ENCODE measurements at places on chromosomes 5 and 9. TPM values are rescaled to one million over a fixed set of nuclear protein-coding genes. Genes with fewer than 3 reads are reported as not detected.

DNA sequence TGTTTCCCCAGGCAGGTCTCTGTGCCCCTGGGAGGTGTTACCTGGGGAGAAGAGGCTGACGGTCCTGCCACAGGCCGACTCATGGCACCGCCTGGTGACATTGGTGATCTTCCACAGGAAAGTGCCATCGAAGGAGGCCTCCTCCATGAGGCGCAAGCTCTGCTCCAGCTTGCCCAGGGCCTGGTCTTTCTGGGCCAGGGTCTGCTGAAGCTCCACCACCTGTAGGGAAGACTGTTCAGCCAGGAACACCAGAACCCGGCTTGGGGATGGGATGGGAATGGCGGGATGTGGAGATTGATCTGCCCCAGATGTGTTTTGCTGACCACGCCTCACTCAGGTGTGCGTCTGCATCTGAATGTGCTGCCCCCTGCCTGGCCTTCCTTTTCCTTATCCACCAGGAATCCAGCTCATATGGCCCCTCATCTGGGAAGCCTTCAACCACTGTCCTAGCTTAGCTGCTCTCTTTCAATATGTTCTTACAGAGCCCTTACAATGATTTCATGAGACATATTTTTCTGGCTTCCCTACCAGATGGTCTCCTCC is 15.2 kb downstream of the TRAF1 start:
- peaks cover 3% of the 10 kb centered on the region for H3K36me3 ChIP-seq
- no peak overlapping the region for H3K4me3 ChIP-seq
- H3K27ac ChIP-seq = no peak overlapping the region
- no peak for DNase-seq

- no peaks in the 10 kb centered on the region for H3K36me3 ChIP-seq
- no peak for DNase-seq
- no peaks in the 10 kb centered on the region for H3K27me3 ChIP-seq
Observed at GRCh38 chr9:17962747-17963146, 383.9 kb downstream of the SH3GL2 start.

DNA sequence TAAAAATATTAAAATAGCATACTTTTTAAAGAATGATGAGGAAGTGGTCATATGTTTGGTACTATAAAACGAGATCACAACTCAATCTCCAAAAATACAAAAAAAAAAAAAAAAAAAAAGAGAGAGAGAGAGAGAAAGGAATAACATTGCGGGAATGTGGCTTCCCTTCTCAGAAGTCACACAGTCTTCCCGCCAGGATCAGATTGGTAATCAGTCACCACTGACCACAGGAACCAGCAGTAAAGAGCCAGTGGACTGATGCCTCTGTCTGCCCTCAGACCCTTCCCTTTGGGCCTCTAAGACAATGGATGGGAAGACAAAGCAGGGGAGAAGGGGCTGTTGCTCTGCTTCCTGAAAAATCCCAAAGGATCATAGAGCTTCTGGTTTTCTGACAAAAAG is 104.9 kb downstream of the KLHL3 start:
- DNase-seq = no peak
- no peaks in the 10 kb centered on the region for H3K27me3 ChIP-seq
- no peak overlapping the region for H3K27ac ChIP-seq
- H3K4me3 ChIP-seq = no peak overlapping the region
- H3K4me1 ChIP-seq = peaks cover 20% of the 10 kb centered on the region
- no peaks in the 10 kb centered on the region for H3K36me3 ChIP-seq

DNA sequence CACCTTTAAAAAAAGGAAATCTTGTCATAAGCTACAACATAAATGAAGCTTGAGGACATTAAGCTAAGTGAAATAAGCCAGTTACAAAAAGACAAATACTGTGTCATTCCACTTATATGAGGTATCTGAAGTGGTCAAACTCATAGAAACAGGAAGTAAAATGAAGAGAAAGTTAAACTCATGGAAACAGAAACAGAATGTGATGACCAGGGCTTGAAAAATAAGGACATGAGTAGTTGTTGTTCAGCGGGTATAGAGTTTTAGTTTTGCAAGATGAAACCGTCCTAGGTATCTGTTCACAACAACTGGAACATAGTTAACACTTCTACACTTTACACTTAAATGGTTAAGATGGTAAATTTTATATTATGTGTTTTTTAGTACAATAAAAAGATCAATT is 47.8 kb upstream of the SLC1A3 start:
- no peak overlapping the region for H3K4me3 ChIP-seq
- no peaks in the 10 kb centered on the region for H3K27me3 ChIP-seq
- no peak overlapping the region for H3K27ac ChIP-seq
- no peaks in the 10 kb centered on the region for H3K4me1 ChIP-seq
- DNase-seq = no peak

DNA sequence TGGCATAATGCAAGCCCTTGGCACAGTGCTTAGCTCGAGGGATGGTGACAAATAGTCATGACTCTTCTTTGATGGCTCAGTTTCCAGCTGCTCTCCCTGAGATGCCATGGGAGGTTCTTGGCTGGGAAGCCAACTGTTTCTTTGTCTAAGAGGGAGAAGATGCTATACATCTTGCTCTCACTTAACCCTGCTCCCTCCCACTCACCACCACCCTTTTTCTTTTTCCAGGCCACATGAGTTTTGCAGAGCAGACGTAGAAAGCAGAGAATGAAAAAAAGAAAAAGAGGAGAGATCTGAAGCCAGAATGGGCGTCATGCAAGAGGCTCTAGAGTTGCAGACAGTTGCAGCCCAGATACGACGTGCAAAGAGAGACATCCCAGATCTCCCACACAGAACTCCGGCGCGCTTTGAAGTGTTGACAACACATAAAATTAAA is 160.5 kb downstream of the FGF18 start:
- no peaks in the 10 kb centered on the region for H3K4me1 ChIP-seq
- peaks cover 8% of the 10 kb centered on the region for H3K27me3 ChIP-seq
- H3K27ac ChIP-seq = no peak overlapping the region
- no peak for DNase-seq

- no peak overlapping the region for H3K27ac ChIP-seq
- H3K4me1 ChIP-seq = peaks cover 10% of the 10 kb centered on the region
- H3K4me3 ChIP-seq = no peak overlapping the region
- no peaks in the 10 kb centered on the region for H3K36me3 ChIP-seq
- no peaks in the 10 kb centered on the region for H3K27me3 ChIP-seq
Observed at GRCh38 chr9:76644171-76644570, 120.1 kb upstream of the PCA3 start.

DNA sequence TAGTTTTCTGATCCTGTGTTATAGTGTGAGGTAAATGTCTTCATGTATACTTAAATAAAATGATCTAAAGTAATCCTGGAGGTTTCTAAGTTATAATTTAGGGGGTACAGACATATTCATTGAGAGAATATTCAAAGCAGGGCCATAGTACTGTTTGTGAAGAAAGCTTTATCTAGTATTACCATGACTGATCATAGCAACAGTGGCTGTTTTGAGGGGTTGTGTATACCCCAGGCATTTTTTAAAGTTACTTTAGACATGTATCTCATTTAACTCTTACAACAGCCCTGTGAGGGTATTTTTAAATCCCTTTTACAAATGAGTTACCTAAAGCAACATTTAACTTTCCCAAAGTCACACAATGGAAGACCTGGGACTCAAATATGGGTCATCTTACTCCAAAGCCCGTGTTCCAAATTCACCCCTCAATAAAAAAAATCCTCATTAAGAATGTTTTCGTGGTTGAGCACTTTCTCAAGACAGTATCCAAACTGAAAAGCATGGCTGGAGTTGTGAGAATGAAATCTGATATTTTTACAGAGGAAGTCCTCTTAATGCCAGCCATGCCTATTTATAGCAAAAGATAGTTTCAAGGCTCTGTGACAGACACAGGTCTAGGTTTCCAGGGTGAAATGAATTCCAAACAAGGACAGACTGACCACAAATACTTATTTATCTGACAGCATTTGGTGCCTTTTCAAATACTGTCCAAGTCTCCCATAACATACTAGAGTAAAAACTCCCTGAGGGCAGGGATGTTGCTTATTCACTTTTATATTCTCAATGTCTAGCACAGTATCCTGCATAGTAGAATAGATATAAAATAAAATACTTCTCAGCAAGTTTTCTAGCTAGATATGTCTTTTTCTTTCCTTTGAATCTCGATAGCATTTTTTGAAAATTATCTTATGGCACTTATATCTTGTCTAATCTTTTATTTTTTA is 10.4 kb downstream of the STOM start:
- H3K27me3 ChIP-seq = no peaks in the 10 kb centered on the region
- peaks cover 42% of the 10 kb centered on the region for H3K4me1 ChIP-seq
- peak overlapping the region; percentile 90 for H3K27ac ChIP-seq
- DNase-seq = no peak
- H3K36me3 ChIP-seq = peaks cover 6% of the 10 kb centered on the region

DNA sequence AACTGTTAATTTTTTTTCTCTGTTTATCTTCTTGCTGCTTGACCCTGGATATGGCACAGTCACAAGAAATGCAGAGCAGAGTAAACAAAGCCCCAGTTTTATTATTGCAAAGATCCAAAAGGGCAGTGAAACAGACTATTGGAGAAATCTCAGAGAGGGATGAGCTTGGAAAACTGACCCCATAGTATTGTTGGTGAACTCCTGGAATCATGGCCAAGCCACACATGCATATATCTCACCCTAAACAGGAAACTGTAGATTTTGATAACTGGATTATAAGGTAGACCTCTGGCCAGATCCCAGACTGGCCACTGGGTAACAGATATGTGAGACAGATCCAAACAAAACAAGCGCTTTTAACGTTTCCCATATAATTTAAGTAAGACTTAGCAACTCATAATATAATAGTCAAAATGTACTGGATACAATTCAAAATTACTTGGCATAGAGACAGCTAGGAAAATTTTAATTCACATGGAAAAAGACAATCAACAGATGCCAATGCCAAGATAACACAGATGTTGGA is 263.5 kb upstream of the SEMA6A start:
- H3K4me1 ChIP-seq = no peaks in the 10 kb centered on the region
- DNase-seq = no peak
- H3K27me3 ChIP-seq = no peaks in the 10 kb centered on the region
- H3K36me3 ChIP-seq = no peaks in the 10 kb centered on the region

DNA sequence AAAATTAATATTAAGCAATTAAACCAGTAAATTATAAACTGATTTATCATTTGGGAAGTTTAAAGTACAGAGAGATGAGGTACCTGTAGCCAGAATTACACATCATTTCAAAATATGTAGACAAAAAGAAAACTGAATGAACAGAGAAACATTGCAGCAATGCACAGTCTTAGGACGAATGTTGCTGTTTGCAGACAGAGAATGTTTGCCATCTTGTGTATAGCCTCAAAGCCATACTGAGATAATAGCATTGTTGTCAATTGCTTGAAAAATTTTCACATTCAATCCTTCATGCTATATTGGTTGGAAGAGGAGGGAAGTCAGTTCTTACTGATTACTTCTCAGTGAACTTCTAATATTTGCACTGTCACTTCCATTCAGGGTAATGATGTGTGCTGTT is 326.2 kb downstream of the PRR16 start:
- peak overlapping the region; percentile 29 for H3K4me3 ChIP-seq
- no peaks in the 10 kb centered on the region for H3K4me1 ChIP-seq
- H3K27ac ChIP-seq = no peak overlapping the region

DNA sequence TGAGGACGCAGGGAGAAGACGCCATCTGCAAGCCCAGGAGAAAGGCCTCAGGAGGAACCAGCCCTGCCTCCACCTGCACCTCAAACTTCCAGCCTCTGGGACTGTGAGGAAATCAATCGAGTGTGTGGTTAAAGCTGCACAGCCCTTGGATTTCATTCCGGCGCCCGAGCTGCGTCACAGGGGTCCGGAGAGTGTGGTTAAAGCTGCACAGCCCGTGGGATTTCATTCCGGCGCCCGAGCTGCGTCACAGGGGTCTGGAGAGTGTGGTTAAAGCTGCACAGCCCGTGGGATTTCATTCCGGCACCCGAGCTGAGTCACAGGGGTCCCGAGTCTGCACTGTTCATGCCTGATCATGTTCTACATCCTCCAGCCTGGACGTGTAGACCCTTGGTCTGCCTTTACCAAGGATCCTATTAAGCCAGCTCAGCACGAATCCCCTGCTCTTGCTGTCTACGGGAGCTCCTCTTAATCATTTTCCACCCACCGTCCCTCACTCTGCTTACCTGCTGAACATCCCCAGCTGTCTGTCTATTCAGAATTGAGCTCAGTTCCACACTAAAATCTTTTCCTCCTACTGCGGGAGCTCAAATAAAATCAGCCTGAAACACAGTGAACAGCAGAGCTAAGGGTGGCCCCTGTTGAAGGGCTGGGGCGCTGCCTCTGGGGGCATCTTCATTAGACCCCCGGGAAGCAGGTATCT is 73.0 kb upstream of the OLFM1 start:
- no peaks in the 10 kb centered on the region for H3K4me1 ChIP-seq
- H3K4me3 ChIP-seq = no peak overlapping the region
- peaks cover 2% of the 10 kb centered on the region for H3K27me3 ChIP-seq
- no peaks in the 10 kb centered on the region for H3K36me3 ChIP-seq
- DNase-seq = no peak

DNA sequence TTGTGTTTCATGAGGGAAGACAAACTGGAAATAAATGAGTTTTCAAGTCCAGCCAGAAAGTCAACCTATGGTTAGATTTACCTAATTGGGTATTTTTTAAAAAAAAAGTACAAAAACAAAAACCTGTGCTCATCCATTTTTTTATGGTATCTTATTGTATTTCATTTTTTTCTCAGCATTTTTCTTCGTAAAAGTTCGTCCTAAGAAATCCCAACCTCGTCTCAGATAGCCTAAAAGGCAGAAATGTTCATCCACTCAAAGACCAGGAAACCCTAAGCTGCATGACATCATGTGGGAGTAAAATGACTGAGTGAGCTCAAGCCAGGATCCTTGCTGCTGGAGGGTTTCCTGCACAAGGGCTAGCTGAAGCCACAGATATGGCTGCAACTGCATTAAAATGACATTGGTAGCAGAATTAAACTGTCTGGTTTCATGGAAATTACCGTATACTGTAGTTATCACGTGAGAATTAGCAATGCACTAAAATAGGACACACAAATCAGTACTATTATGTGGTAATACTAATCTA is 70.4 kb downstream of the NFIB start:
- no peak overlapping the region for H3K27ac ChIP-seq
- no peaks in the 10 kb centered on the region for H3K27me3 ChIP-seq
- DNase-seq = no peak
- H3K4me3 ChIP-seq = no peak overlapping the region
- peaks cover 30% of the 10 kb centered on the region for H3K4me1 ChIP-seq
- no peaks in the 10 kb centered on the region for H3K36me3 ChIP-seq

DNA sequence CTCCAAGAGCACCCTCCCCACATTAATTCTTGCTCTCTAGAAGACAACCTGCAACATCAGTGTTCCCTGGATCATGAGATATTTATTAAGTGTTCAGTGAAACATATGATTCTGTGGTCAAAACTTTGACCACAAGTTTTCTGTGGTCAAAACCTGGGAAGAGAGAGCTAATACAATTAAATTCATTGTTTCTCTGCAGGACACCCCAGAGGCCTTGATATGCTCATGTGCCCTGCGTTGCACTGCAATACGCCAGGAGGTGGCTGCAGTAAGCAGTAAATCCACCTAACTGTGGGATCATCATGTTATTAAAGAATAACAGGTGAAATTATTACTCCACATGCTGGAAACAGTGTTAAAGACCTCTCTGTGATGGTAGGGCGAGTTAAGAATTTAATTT is 109.3 kb upstream of the SPDL1 start:
- peaks cover 7% of the 10 kb centered on the region for H3K27me3 ChIP-seq
- H3K27ac ChIP-seq = no peak overlapping the region
- no peak overlapping the region for H3K4me3 ChIP-seq
- DNase-seq = no peak
- H3K4me1 ChIP-seq = no peaks in the 10 kb centered on the region

The SPATA9 gene
- total RNA-seq = 1.2 TPM

The ARHGEF28 gene
- total RNA-seq = 56.9 TPM

The ALDH7A1 gene
- 39.1 TPM for total RNA-seq

The MACIR gene
- 10.3 TPM for total RNA-seq

The ARHGEF37 gene
- 0.72 TPM for total RNA-seq

The CDX1 gene
- 0.36 TPM for total RNA-seq

Data from osteoblast (primary cell).